ENCODE measurements at places on chromosomes 16 and 17.

- no peak for DNase-seq
Observed at GRCh38 chr16:50941681-50942080, 199.8 kb downstream of the CYLD start.

DNA sequence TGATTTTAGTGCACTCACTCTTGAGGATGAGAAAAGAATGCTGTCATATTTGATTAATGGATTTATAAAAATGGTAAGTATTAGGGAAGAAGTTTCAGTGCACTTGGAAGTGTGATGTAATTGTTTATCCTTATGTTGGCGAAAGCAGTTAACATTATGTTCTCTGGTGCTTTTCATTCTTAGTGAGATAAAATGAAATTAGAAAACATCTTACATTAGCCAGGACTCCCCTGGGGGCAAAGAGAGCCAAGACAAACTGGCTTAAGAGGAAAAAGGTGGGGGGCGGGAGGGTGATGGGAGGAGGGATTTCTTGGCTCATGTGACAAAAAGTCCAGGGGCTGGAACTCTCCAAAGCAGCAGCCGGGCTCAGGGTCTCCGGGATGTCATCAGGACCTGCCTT, 73.2 kb downstream of the KNOP1 start:
- DNase-seq: no peak

- DNase-seq: no peak
Observed at GRCh38 chr17:38451840-38452529, 23.7 kb downstream of the ARHGAP23 start.

GRCh38 chr16:12675852-12676251, 127.8 kb downstream of the CPPED1 start:
- DNase-seq: no peak

DNA sequence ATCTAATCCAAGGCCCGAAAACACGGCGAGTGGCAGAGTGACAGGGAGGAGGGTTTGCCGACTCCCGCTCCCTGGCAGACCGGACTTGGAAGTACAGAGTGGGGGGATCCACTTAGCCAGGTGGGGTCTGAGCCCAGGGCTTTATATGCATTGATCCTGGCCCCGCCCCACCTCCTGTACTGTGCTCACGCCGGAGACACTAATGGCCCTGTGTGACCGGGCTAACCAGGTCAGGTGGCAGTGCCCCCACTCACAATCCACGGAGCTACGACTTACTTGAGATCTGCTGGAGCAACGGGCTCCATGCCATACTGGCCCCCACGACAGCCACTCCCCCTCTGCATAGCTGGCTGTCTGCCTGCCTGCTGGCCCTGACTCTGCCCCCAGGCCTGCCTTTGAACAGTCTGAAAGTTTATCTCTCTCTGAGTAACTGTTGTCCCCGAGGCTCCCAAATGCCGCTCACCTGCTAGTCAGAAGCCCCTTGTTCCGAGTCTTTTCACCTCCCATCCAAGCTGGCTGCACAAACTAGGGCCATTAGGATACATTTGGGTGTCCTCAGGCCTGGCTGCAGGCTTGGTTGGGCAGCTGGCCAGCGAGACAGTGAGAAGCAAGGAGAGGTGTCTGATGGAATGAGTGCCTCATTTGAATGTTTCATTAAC, 28.0 kb downstream of the CACNA1G start:
- DNase-seq: no peak

DNA sequence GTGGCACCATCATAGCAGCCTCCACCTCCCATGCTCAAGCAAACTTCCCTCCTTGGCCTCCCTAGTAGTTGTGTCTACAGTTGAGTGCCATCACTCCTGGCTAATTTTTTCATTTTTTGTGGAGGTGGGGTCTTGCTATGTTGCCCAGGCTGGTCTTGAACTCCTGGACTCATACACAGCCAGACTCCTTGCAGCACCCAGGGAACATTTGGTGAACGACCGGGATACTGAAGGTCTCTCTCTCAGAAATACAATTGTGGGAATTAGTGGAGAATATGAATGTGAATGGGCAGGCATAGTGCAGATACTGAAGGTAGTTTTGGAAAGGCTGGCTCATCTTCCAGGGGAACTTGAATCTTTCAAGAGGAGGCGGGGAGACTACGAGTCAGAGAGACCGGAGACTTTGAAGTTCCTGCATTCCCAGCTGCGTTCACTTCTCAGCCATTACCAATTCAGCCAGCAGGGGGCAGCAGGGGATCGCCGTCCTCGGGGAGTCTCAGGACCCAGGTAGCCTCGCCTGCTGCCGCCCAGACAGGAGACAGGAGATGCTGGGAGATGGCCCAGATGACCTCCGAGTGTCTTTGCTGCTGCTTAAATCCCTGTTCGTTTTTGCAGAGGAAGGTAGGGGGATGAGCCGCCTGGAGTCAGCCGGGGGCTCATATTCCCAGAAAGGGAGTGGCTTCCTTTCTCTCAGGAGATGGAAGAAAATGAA, 68.6 kb downstream of the HAPSTR1 start:
- no peak for DNase-seq

DNA sequence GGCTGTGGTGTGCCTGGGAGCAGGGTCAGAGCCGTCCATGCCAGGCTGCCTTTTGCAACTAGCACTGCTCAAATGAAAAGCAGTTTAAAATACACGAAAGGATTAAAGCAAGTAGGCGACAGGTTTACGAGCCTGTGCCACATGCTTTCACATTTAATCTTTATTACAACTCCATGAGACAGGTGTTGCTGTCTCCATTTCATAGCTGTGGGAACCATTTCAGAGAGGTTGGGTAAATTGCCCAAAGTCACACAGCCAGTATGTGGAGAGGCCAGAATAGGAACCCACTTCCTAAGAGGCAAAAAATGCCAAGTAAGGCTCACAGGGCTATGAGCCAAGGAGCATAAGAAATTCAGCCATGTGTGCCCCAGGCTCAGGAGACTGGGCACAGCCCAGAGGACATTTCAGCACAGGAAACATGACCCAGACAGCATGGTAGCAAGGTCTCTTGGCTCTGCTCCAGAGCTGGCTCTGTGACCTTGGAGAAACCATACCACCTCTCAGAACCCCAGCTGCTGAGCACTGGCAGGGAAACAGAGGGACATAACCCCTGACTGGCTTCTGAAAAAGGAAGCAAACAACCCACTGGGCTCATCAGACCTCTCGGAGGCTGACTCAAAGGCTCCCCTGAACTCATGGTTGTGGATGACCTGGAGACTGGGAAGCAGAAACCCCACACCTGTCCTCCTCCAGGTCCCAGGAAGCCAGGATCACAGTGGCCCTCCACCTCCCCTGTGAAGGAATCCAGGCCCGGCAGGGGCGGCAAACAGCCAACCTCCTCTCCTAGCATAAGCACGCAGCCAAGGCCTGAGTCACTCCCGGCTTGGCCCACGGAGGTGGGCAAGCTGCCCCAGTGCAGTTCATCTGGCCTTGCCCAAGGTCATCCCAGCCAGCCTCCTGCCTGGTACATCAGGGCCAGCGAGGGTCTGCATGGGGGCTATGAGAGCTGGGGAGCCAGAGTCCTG, 40.3 kb upstream of the MRPS23 start:
- DNase-seq: no peak

- DNase-seq: no peak
Observed at GRCh38 chr16:56726926-56727325, 3.0 kb upstream of the NUP93 start.

GRCh38 chr16:10601444-10602408, 21.3 kb upstream of the EMP2 start:
- no peak for DNase-seq

GRCh38 chr17:31371511-31372097, 19.9 kb upstream of the RAB11FIP4 start:
- DNase-seq: no peak

GRCh38 chr17:39096508-39097149, 54.8 kb downstream of the PLXDC1 start:
- DNase-seq: no peak

- no peak for DNase-seq
Observed at GRCh38 chr17:37301288-37301687, 74.5 kb upstream of the C17orf78 start.

GRCh38 chr16:70430667-70431536, 8.0 kb downstream of the ST3GAL2 start:
- peak; percentile 21 for DNase-seq

GRCh38 chr16:31411024-31411844, 16.9 kb downstream of the COX6A2 start:
- DNase-seq: no peak

DNA sequence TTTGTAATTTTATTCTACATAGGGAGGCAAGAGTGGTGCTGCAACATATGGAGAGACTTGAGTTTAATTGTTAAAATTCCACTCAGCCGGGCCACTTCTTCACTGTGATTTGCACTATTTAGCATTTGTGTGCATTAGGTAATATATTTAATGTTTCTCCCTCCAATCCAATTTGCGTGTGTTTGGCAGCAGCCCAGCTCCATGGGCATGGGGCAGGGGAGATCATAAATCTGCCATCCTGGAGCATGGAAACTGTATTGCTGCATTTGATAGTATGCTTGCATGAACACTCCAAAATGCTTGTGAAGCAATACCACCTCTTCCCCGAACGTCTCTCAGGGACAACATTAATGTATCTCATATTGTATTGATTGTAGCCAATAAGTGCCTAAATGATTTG, 339.1 kb upstream of the RBFOX1 start:
- DNase-seq: no peak

DNA sequence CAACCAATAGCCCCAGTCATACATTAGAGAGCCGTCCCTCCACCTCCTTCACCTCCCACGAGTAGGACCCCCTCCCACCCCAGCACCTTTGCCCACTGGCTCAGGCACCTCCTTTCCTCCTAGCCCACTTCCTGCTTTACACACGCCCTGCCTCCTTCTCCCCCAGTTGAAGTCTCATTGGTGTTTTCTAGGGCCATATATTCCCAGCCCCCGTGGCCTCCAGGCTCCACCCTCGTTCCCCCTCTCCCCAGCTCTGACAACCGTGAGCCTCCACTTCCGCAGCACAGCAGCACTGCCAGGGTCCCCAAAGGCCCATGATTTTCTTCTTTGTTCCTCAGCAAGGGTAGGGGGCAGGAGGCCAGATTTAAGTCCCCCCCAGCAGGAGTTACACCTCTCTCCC, 340.3 kb upstream of the TNRC6C start:
- DNase-seq: no peak

DNA sequence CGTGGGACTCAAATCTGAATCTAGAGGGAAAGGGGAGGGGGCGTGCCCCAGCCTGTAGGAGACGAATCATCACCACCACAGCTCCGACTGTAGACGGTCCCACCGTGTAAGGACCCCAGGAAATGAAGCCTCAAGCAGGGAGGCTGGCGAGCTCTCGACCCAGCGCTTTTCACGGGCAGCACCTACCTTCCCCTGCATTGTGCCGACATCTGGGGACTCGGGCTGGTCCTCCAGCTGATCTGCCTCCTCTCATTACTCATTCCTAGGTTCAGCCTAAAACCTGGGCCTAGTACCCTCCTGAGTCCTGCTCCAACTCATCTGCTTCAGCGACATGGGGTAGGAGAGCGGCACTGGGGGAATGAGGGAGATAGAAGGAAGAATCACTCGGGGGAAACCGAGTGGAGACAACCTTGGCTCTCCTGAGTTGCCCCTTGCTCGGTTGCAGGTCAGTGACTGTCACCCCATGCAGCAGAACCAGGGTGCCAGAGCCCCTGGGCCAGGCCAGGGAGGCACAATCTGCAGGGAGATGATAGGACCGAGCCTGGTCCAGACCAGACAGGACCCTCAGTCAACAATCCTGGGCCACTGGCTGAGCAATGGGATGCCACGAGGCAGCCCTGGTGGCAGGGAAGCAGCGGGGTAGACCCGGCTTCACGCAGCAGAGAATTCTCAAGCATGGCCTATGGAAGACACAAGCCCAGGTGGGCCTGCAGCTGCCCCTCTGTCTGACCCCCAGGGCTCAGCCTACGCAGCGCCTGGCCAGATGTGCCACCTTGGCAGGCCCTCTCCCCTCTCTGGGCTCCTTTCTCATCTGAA, 833 bp upstream of the BCAR1 start:
- no peak for DNase-seq

DNA sequence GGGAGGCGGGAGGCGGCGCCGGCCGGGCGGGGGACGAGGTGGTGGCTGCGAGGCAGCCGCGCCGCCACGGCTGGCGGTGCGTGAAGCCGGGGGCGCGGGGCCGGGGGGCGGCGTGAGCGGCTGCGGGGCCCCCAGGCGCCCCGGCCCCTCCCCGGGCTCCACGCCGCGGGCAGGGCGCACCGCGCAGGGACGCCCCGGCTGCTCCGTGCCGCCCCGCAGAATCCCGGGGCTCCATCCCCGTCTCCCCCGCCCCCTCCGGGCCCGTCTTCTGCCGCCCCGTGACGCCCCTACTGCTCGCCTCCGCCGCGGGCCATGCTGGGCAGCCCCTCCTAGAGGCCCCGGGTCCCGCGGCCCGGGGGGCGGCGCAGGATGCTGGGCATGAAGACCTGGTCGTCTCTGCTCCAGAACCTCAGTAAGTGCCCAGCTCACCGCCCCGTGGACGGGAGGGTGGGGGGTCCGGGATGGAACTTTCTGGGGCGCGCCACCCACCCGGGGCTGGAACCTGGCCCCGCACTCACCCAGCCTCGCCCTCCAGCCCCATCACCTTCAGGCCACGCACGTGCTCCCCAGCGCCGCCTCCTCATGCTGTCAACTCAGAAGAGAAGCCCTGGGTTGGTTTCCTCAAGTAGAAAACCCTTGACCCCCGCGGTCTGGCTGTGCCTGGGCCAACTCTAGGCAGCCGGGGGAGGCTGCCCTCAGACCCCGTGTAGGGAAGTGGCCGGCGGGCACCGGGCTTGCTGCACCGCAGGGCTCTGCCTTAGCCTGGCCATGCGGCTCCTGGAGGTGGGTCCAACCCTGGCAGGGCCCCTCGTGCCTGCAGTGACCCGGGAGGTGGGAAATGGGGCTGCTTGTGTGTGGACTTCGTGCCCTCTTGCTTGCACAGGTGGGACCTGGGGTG, 150.2 kb upstream of the GSE1 start:
- no peak for DNase-seq

- no peak for DNase-seq
Observed at GRCh38 chr16:52552643-52553042, 5.7 kb upstream of the TOX3 start.

DNA sequence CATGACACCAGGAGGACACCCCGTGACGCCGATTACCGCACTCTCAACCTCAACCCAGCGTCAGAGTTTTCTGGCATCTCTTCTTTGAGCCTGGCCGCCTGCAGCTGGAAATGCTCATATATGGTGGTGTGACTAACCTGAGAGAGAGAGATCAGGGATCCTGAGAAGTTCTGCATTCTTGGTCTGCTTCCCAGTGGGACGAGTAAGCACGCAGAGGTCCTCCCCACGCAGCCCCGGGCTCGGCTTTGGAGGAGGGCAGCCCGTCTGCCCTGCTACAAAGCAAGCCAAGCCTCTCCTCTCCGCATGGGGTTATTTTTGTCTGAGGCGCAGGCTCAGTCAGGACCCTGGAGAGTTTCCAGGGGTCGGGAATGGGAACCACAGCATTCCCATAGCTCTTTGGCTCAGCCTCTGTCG, 16.5 kb downstream of the CRISPLD2 start:
- no peak for DNase-seq

DNA sequence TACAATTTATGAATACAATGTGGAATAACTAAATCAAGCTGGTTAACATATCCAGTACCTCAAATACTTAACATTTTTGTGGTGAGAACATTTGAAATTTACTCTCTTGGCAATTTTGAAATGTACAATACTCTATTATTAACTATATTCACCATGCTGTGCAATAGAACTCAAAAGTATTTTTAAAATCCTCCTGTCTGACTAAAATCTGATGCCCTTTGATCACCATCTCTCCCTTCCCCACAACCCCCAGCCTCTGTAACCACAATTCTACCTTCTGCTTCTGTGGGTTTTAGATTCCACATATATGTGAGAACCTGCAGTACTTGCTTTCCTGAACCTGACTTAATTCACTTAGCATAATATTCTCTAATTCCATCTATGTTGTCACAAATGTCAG, 71.6 kb upstream of the ALOX12 start:
- DNase-seq: no peak
